Activated T-helper 9 cell treated with anti-CD3 and anti-CD28 coated beads, Interleukin-2, amount 50 U/mL, for 16 hours (primary cell): ENCODE measurements at places on chromosomes 1 and 21.
A peak's percentile ranks its signal among the peaks of the same experiment; 100 is the strongest.

- DNase-seq = no peak
Observed at GRCh38 chr1:204711947-204712701, 26.6 kb upstream of the LRRN2 start.

GRCh38 chr1:174079796-174080195, 57.6 kb upstream of the RC3H1 start:
- no peak for DNase-seq

- DNase-seq = no peak
Observed at GRCh38 chr1:55670331-55671082, 455.3 kb upstream of the USP24 start.

GRCh38 chr1:33949570-33949969, 85.7 kb downstream of the HMGB4 start:
- no peak for DNase-seq

- no peak for DNase-seq
Observed at GRCh38 chr1:186629341-186629740, 50.9 kb downstream of the PTGS2 start.

GRCh38 chr1:232798920-232799319, 6.3 kb upstream of the MAP10 start:
- DNase-seq = no peak

GRCh38 chr1:210800301-210800700, 333.6 kb downstream of the KCNH1 start:
- DNase-seq = no peak

GRCh38 chr21:40166291-40166843, 299.1 kb downstream of the PCP4 start:
- DNase-seq = no peak

DNA sequence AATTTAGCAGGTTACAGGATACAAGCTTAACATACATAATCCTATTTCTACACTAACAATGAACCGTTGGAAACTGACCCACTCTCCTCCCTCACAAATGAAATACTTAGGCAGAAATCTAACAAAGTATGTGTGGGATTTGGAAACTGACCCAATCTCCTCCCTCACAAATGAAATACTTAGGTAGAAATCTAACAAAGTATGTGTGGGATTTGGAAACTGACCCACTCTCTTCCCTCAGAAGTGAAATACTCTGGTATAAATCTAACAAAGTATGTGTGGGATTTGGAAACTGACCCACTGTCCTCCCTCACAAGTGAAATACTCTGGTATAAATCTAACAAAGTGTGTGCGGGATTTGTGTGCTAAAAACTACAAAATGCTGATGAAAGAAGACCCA, 60.3 kb downstream of the TRAF5 start:
- no peak for DNase-seq

GRCh38 chr21:14923468-14923867, 141.3 kb downstream of the NRIP1 start:
- DNase-seq = no peak

DNA sequence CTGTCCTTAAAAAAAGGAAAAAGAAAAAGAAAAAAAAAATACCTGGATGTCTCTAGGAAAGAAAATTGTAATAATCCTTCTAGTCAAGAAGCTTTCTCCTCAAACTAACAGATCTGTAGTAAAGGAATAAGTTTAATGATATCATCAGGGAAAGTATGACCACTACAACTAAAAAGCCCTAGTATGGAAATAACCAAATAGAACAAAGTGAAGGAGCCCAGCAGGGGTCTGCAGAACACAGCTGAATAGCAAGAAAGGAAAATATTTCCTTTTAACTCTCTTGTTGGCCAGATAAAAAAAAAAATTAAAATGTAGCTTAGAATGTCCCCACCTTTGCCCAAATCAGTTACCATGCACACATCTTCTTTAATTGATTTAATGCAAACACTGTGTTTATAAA, 43.2 kb downstream of the PRRX1 start:
- no peak for DNase-seq

DNA sequence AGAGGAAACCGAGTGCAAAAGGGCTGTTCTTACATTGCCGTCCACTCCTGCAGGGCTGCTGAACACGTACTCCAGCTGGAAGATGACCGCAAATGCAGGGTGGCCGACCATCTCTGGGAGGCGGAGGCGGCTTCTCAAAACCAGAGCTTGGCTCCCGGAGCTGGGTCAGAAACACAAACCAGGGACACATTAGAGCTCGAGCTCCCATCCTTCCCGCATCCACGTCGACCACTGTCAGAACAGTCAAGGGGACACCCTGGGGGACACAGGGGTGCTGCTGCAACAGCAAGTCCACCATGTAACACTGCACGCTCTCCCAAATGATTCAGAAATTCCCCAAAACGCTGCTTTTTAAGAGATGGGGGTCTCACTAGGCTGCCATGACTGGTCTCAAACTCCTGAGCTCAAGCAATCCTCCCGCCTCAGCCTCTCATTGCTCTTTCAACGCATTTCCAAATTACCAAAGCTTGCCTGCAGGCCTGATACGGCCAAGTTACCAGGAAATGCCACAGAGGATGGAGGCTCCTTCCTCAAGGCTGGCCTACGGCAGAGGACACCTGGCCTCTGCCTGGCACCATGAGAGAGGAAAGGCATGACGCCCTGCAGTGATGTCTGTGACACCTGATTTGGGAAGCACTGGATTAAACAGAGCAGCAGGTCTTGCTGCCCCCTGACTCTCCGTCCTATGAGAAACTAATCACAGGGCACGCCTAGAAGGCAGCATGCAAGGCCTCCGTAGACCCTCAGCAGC, 45.0 kb downstream of the NPHP4 start:
- no peak for DNase-seq

- no peak for DNase-seq
Observed at GRCh38 chr1:45859221-45859620, 55.8 kb downstream of the MAST2 start.

- DNase-seq = no peak
Observed at GRCh38 chr21:32410916-32411315, 1.6 kb upstream of the EVA1C start.

DNA sequence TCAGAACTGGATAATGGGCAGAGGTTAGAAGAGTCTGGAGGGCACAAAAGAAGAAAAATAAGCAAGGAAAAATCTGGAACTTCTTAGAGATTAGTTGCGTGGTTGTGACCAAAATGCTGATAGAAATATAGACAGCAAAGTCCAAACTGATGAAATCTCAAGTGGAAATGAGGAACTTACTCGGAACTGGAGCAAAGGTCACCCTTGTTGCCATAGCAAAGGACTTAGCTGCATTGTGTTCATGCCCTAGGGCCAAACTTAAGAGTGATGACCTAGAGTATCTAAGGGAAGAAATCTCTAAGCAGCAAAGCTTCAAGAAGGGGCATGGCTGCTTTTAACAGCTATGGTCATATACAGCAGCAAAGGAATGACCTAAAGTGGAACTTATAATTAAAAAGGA, 180.0 kb downstream of the TTLL7 start:
- no peak for DNase-seq

- DNase-seq = peak; percentile 65
Observed at GRCh38 chr1:31154632-31155215, 85.0 kb downstream of the NKAIN1 start.

DNA sequence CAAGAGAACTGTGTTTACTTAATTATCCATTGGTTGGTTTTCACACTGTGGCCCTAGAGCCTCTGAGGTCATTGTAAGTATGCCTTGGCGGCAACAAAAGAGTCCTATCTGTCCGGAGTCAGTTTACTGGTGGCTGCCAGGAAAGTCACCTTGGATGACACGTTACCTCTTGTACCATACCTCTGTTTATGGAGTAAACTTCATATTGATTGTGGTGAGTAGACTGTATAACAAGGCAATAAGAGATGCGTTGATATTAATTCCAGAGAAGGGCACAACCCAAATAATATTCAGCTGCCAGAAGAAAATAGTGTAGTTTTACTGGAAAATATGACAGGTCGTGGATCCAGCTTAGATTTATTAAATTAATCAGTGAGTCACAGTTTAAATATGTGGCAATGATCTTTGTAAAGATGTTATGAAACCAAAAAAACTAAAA, 20.4 kb upstream of the KIF14 start:
- DNase-seq = no peak

DNA sequence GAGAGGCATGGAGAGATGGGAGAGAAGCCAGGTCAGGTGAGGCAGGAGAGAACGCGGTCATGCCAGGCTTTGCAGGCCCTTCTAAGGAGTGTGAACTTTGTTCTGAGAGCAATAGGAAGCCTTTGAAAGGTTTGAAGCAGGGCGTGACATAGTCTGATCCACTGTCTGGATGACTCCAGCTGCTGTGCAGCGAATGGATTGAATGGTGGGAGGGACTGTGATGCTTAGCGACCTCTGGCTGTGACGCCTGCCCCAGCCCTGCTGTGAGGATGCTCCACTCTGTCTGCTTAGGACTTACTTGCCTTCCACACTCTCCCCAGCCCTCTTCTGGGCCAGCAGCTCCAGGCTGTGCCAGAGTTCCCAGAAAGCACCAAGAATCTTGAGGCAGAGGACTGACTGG, 41.8 kb upstream of the POU3F1 start:
- no peak for DNase-seq

DNA sequence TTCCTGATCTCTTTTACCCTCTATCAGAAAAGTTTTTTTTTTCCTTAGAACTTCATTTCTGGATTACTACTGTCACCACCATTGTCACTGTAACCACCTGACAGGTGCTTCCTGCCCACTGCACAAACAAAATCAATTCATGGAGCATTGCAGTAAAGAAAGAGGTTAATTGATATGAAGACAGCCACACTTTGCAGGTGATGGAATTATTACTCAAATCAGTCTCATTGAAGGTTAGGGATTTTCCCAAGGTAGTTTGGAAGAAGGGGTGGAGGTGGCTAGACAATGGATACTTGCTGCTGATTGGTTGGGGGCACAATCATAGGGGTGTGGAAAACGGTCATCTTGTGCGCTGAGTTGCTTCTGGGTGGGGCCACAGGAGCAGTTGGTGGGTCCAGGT, 230.8 kb upstream of the CACYBP start:
- no peak for DNase-seq

DNA sequence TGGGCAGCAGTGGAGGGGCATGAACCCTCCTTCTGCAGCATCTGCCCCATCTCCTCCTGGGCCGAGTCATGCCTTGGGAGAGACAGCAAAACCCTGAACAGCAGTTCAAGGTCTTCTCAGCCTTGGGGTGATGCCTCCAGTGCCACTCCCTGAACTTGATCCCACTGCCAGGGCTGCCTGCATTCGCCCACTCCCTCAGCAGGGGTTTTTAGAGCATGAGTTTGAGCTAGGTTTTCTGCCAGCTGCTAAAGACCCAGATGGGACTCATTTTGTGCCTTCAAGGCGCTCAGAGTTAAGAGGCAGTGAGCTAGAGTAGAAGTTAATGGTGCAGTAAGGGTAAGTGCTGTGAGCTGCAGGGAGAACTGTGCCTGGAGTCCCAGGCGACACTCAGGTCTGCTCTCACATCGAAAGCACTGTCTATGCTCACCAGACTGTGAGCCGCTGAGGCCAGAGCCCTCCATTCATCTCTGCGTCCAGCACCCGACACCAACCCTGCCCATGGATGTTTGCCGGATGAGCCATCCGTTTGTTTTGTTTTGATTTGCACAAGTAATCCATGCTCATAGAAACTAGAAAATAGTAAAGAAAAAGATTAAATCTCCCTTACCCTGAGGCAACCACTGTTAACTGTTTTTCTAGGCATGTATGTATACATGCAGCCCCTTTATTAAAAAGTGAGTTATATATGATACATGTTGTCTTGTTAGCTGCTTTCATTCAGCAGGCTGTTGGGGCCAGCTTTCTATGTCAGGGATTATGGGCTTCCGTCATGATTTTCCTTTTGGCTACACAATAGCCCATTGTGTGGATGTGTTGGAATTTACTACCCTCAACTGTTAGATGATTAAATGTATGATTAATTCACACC, 67.8 kb downstream of the VPS26C start:
- DNase-seq = no peak

DNA sequence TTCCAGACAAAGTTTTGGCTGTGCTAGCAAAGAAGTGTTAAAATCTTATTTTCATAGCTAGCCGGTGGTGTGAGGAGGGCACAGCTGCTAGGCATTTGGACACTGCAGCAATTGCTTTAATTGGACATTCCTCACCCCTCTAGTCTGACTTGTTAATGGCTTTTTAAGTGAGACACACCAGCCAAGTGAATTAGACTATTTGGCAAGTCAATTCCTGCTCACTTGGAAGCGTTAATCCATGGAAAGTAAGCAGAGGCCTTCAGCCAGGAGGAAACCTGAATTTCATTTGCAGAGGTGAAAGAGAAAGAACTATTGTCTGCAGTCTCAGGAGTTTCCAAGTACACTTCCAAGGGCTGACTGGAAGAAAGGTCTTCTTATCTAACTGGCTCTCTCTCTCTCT, 175.7 kb downstream of the ST6GALNAC3 start:
- DNase-seq = no peak

GRCh38 chr1:155175927-155176371, 2.3 kb downstream of the TRIM46 start:
- DNase-seq = no peak
